NCI-H1694 (cell line): ENCODE measurements at places on chromosomes 4 and X.

- DNase-seq = no peak
These were observed 205.9 kb downstream of the AASDH start for GRCh38 chr4:56181140-56181953.

GRCh38 chr4:118289794-118290193 lies 63.0 kb downstream of the PRSS12 start:
- DNase-seq = no peak

- DNase-seq = no peak
These were observed 162.1 kb upstream of the KIT start for GRCh38 chr4:54495641-54496040.

DNA sequence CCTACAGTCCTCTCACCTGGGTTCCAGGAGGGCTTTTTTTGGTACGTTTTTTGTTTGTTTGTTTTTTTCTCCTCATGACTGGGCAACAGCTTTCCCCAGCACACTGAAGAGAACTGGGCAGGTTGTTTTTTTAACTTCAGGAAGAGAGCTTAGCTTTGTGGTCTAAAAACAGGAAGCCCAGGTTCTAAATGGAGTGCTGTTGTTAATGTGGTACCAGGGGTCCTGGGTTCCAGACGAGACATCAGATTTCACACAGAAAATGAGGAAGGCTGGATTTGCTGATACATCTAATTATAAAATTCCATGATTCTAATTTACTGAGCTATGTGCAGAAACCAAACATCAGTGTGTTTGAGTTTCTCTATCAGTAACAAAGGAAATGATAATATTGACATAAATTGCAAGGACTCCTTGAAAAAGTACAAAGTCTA lies 4.2 kb downstream of the MYOZ2 start:
- no peak for DNase-seq

GRCh38 chrX:28586981-28587551 lies at the start of gene IL1RAPL1:
Gene IL1RAPL1, plus strand, starts transcription at chrX:28587446.
- DNase-seq = no peak

- no peak for DNase-seq
These were observed 671 bp downstream of the HPF1 start for GRCh38 chr4:169756971-169757574.
